ENCODE measurements at places on chromosomes 3 and 15.

GRCh38 chr3:195762249-195762585 lies 41.4 kb downstream of the MUC20 start:
- DNase-seq, result no peak

GRCh38 chr3:124685067-124685466 lies 45.2 kb upstream of the UMPS start:
- no peak for DNase-seq

GRCh38 chr3:81650187-81650586 lies 111.3 kb downstream of the GBE1 start:
- DNase-seq, result no peak

GRCh38 chr15:59841036-59841435 lies 151.9 kb upstream of the BNIP2 start:
- no peak for DNase-seq

DNA sequence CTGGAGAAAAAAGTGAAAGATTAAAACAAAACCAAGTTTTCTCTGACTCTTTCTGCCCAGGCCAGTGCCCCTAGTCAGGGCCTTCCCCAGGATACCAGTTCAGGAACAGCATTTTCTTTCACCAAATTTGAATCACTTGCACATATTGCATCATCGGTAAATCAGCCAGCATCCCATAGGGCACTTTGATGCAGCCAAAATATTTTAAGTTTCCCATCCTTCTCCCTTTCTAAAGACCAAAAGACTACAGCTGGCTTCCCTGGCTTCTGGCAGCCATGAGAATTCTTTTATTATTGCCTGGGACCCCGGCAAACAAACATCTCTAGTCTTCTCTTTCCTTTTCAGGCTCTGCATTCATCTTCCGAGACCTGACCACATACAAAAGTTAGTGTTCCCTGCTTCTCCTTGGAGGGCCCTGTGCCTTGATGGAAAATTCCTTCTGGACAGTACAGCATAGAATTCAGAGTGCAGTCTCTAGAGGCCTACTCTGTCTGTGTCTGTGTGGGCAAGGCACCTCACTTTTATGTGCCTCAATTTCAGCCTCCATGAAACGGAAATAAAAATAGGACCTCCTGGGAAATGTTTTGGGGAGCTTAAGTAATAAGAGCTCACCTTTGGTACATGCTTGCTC lies 348.0 kb downstream of the VPS13C start:
- DNase-seq, result no peak

DNA sequence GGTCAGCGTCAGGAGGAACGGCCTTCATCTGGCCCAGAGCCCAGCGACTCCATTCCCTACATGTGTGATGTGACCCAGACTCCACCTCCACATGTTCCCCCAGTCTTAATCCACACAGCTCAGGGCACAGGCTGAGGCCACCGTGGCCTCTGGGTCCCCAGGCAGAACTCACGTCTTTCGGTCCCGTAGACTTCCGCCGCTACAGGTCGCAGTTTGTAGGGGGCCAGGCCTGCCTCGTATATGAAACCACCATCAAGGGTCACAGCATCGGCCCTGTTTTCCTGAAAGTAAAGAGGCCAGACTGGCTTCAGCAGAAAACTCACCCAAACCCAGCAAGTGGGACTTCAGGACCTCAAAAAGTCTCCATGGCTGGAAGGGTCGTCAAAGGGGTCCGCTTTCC lies 8.6 kb downstream of the LTF start:
- no peak for DNase-seq

DNA sequence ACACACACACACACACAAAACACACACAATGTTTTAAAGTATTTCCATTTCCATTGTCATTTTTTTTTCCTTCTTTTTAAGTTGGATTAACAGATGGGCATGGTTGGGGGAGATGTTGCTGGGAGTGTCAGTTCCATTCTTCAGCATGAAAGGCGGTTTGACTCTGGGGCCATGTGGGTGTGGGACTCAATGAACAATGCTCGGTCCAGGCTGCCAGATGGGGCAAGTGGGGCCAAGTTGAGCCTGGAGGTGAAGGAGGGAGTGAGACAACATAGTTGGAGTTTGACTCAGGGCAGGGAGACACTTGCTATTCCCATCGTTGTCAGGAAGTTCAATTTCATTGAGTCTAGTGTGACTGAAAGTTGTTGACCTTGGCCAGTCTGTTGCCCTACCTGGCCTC lies 125.3 kb downstream of the TLE3 start:
- no peak for DNase-seq

DNA sequence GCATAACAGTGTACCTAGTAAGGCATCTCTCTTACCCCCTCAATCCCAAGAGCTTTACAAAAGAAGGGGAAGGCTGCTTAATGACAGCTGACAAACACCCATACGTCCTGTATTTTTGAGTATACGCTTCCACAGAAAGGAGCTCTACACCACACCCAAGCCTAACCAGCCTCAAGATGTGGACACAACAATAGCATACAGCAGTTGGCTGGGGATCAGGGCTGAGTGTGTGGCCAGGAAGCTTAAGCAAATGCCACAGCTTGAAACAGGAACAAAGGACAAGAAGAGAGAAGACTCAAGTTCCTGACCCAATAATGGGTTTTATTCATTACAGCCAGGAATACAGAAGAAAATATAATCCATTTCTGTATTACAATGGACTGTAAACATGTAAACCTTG lies 6.9 kb downstream of the HEXA start:
- DNase-seq, result no peak

- no peak for DNase-seq
Measured at GRCh38 chr3:67329358-67329757, 325.1 kb downstream of the SUCLG2 start.

DNA sequence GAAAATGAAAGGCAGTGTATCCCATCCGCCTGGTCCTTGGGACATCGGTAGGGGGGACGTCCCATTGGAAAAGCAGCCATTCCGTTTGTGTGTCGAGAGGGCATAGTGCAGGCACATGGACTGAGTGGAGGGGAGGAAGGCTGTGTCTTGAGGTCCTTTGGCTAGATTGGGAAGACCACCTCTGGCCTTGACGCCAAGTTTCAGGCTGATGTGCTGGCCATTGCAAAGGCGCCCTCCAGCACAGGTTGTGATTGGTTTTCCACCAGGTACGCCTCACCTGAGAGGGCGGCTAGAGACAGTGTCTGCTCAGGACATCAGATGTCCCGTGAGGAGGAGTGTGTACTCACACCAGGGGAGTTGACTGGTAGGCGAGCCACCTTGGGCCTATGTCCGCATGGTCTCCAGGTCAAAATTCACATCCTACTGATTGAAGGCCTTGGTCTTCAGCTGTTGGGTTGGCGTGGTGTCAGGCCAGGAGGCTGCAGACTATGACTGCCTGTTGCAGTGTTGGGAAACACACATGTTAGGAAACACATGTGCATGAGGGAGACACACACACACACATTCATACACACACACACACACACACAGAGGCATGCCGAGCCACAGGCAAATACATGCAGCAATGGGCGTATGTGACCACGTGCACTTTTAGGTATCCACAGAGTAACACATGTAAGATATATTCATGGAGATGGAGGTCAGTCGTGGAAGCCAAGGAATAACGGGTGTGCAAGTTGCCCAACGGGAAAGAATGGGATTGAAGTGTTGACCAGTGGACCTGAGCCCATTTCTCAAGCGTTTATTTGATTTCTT lies 98.4 kb downstream of the SNRPN start:
- no peak for DNase-seq

DNA sequence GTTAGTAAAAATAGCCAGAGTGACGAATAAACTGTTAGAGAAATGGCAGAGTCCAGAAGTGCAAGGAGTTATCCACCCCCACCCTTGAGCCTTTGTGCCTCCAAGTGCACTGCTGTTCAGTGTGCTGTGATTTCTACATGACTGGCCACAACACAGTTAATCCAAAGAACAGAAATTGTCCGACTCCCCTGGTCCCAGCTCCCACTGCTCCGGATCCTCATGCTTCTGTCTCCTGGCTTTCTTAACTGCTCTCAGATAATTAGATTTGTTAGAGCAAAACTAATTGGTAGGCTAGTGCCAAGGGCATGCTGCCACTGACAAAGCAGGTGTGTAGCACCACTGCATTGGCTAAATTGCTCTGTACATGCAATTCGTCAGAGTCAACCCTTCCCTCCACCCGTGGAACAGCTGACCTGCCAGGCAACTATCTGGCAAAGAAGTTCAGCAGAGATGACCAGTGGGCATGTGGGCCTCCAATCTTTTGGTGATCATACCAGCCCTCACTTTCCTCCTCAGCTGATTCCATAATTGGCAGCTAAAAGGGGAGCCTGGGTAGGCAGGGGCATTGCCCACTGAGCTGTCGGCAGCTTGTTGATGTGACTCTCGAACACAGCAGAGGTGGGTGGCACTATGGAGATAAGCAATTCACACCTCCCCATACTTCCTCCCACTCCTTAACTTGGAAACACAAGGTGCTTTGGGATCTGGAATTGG lies 18.9 kb upstream of the ACAP2 start:
- no peak for DNase-seq

DNA sequence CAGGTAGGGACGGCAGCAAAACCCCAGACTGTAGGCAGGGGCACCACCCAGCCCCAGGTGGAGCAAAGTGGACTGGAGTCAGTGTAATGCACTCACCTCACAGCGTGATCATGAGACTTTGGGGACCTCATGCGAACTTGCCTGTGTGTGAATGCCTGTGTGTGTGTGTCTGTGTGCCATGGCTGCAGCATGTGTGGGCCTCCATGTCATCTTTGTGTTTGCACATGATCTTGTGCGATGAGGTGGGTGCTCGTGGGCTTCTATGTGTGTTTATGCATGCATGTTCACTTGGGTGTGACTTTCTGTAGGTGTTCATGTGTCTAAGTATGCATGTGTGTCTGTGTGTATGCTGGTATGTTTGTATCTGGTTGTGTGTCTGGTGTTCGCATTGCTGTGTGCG lies 41.2 kb upstream of the ADPGK start:
- DNase-seq, result no peak

- no peak for DNase-seq
Measured at GRCh38 chr3:190269101-190269500, 53.1 kb downstream of the CLDN1 start.

DNA sequence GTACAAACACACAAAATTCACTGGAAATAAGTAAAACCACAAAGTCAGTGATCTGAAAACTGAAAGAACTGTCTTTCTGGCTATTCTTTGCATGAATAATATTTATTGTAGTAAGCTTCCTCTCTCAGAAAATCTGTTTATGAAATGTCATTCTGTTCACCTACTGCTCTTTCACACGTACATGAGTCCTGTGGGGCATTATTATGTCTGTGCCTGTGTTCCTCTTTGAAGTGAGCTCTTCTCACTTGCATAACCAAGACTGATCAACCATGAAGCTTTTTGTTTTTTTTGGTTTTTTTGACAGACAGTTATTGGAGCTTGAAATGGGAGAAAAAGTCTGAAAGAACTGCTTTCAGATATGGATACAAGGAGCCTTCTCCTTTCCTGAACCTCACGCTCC lies 195.8 kb downstream of the PLCH1 start:
- no peak for DNase-seq

- DNase-seq, result no peak
Measured at GRCh38 chr3:174329321-174329720, 529.8 kb upstream of the NAALADL2 start.

- no peak for DNase-seq
Measured at GRCh38 chr3:28917895-28918475, 362.9 kb upstream of the RBMS3 start.

GRCh38 chr3:103624271-103624670 lies 1189.5 kb downstream of the ZPLD1 start:
- no peak for DNase-seq

DNA sequence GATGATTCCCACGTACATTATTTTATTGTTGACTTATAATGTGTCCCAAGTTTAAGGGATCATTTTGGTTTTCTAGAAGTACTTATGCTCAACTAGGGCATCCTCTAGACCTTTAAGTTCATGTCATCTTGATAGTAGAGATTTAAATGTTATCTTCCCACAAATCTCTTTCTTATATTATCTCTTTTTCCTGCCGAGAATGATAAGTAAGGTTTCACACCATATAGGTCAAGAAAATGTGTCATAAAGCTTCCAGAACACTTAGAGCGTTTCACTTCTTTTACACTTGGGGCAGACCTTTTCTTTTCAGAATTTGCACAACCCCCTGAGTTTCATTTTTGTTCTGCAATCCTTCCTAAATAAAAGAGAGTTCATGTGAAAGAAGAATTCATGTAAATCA lies 142.0 kb upstream of the CBLB start:
- DNase-seq, result no peak

DNA sequence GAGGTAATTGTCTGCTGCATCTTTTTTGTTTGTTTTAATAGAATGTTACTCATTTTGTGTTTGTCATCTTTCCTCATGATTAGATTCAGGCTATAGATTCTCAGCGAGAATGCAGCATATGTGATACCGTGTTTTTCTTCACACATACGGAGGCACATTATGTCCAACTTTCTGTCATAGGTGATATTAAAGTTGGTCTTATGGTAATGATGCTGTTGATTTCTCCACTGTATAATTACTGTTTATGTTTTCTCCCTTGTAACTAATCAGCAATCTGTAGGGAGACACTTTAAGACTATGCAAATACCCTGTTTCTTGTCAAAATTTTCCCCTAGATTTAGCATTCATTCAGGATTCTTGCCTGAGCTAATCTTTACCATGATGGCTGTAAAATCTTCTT lies 87.6 kb downstream of the CLDN1 start:
- DNase-seq, result no peak

- no peak for DNase-seq
Measured at GRCh38 chr3:28576614-28577200, 228.1 kb upstream of the AZI2 start.

- no peak for DNase-seq
Measured at GRCh38 chr15:99486371-99487336, 79.1 kb upstream of the MEF2A start.

GRCh38 chr3:167114619-167115018 lies 265.5 kb downstream of the ZBBX start:
- no peak for DNase-seq

GRCh38 chr3:64693031-64693430 lies 5.2 kb upstream of the ADAMTS9 start:
- DNase-seq, result no peak

- DNase-seq, result no peak
Measured at GRCh38 chr15:34941831-34942230, 27.7 kb downstream of the AQR start.

All from stimulated activated CD8-positive, alpha-beta memory T cell treated with anti-CD3 and anti-CD28 coated beads, Interleukin-7, amount 100 ng/mL, for 24 hours (primary cell).